ENCODE measurements at places on chromosomes 16 and 17.

- no peak for DNase-seq
Measured at GRCh38 chr16:67148221-67148620, 2.6 kb downstream of the B3GNT9 start.

DNA sequence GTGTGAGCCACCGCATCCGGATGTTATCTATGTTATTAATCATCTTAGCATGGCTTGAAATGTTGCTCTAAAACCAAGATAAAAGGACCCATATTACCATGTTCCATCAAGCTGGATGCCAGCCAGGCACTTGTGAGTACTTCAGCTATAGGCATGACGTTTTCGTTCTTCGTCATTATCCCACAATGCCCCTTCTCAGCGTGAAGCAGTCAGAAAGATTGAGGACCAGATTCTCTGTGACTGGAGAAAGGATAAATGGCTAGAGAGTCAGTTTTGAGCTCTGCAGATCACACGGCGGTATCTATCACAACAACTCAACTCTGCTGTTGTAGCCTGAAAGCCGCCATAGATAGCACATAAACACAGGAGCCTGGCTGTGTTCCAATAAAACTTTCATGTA is 29.8 kb upstream of the LCMT1 start:
- DNase-seq = no peak

- DNase-seq = no peak
Measured at GRCh38 chr16:88983165-88983564, 6.2 kb upstream of the CBFA2T3 start.

DNA sequence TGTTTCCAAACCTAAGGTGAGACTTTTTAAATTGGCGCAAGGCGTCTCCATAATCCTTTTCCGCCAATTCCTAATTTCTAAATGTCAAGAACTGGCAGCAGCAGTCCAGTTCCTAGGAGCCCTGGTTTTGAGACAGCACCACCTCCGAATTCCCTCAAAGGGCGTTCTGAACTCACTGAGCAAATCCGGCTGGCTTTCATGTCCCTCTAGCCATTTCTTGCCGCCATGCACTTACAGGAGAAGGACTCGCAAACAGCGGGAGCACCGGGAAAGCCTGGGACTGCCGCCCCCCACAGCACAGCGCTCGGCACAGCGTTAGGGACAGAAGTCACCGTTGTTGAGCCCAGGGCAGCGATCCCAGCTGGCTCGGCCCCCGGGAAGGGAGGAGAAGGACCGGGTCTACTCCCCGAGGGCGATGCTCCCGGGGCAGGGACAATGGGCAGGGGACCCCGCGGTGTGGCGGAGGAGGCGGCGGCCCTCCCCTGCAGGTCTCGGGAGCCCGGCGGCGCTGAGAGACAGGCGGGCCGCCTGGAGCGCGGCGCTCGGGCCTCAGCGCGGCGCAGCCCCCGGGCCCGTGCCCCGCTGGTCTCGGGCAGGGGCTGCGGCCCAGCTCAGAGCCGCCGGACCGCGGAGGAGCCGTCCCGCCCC is 545 bp downstream of the ARHGAP17 start:
- peak; percentile 79 for DNase-seq

DNA sequence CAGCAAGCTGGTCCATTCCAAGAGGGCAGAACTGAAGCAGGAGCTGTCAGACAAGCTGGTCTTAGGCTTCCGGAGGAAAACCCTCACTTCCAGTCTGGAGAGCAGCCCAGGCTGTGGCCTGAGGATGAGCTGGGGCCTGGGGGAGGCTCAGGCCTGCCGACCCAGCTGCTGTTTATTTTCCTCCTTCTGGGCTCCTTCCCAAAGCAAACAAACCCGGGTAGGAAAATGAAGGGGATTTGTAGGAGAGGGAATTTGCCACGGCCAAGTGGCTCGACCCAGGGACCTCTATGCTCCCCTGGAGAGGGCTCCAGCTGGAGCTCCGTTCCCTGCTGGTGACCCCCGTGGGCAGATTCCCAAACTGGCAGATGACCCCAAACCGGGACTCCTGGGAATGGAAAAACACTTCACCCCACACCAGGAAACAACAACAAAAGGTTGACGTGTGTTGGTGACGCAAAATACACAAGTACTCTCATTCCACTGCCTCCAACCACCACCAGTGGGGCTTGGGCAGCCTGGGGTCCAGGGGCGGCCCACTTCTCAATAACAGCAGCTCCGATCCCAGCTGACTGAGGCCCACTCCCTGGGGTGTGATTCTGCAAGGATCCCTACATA is 8.8 kb downstream of the JUP start:
- peak; percentile 53 for DNase-seq

DNA sequence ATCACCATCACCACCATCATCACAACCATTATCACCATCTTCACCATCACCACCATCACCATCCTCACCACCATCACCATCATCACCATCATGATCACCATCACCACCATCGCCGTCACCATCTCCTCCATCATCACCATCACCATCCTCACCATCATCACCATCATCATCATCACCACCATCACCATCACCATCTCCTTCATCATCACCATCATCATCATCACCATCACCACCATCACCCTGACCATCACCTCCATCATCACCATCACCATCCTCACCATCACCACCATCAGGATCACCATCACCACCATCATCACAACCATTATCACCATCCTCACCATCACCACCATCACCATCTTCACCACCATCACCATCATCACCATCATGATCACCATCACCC is 14.1 kb downstream of the SCNN1B start:
- no peak for DNase-seq

GRCh38 chr17:37710344-37710886 is 34.4 kb downstream of the HNF1B start:
- peak; percentile 9 for DNase-seq

DNA sequence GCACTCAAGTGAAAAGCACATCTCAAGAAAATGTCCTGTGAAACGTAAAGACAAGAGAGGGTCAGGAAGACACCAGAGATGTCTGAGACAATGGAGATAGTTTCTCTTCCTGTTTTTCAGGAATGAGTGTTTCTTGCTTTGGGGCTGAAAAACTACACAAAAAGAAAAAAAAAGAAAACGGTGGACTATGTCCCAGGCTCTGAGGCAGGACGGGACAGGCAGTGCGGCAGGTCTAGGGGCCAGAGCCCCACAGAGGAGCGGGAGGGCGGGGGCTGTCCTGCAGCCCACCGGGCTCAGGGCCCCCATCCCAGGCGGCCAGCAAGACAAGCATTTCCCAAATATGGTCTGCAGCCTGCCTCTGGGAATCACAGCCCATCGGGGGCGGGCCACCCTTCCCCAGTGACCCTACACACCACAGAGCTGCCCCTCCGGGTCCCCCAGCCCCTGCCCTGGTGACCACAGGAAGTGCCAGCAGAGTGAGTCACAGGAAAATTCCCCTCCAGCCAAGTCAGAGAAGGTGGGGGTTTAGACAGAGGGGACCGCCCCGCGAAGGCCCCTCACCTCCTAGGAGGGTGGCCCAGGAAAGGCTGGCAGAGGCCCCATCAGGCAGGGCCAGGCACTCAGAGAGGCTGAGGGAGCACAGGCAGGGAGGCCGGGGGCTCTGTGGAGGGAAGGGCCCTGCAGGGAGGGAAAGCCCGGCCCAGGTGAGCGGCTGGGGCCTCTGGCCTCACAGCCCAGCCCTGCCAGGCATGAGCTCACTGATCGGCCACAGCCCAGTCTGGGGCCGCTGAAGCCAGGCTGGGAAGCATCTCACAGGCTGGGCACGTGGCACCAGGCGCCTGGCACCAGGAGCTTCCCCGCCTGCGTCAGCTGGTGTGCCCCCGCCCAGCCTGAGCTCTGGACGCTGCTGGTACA is 6.3 kb downstream of the BCAR1 start:
- peak; percentile 98 for DNase-seq

DNA sequence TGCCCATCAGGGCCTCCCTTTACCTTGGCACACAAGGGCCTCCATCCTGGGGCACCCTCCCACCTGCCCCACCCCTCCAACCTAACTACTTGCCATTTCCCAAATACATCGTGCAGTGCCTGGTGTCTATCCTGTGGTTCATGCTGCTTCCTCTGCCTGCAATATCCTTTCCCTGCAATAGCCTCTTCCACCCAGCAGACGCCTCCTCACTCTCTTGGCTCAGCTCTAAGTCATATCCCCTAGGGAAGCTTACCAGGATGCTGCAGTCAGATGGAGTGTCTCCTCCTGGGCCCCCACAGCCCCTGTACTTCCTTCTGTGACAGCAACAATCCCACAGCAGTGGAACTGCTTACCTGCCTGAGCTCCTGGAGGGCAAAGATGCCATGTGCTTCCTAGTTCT is 36.7 kb downstream of the CCDC182 start:
- no peak for DNase-seq

DNA sequence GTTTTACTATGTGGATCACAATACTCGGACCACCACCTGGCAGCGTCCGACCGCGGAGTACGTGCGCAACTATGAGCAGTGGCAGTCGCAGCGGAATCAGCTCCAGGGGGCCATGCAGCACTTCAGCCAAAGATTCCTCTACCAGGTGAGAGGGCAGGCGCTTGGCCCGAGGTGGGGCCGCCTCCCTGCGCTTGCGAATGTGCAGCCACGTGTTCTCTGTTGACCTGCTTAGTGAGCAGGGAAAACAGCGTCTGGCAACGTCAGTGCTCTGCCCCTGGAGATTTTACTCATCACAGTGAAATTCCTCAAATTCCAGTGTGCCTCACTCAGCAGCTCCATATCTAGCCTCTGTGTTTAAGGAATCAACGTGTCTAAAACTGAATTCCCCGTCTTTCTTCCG is 33.4 kb upstream of the CLEC18A start:
- no peak for DNase-seq

DNA sequence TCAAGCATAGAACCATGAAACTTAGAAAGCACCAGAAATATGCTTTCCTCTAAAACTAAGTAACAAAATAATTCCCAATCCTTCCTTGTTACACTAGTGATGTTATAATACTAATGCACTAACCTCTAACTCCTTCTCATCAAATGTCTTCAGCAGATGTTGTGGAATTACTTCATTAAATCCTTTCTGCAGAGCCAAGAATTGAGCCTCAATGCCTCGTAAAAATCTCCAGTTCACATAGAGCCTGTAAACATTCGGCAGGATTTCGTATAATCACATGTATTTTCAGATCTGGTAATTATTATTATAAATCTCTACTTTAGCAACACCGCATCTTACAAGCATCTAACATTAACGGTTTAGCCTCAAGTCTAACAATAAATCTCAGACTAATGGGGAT is 44.7 kb downstream of the CEP95 start:
- no peak for DNase-seq

DNA sequence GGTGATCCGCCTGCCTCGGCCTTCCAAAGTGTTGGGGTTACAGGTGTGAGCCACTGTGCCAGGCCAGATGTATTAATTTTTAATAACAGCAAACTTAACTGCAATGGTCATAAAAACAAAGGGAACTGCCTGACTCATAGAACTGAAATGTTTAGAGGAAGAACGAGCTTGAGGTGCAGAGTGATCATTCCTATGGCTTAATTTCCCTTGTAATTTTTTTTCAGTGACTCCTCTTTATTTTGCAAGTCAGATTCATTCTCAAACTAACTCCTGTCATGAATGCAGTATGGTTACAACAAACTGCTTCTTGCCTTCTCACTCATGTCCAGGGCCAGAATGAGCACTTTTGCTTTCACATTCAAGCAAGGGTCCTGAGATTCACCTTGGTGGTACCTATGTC is 231.3 kb downstream of the HAPSTR1 start:
- DNase-seq = no peak

GRCh38 chr16:4298761-4299522 is 16.9 kb upstream of the GLIS2 start:
- DNase-seq = no peak

GRCh38 chr16:1650131-1650530 is 27.9 kb upstream of the JPT2 start:
- DNase-seq = peak; percentile 58

DNA sequence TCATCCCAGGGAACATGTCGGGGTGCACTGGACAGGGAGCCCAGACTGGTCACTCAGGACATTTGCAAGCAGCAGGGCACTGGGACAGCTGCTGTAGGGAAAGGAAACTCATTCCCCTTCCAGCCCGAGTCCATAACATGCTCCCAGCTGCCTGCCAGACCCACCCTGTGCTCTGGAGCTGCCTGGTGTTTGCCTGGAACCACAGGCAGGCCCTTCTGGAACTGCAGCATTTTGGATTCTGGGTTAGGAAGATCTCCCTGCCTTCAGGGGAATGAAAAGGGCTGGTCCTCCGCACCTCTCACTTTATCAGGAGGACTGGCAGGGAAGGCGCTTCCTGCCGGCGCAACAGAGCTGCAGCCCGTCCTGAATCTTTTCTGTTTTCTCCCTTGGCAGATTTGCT is 41.2 kb downstream of the MEAK7 start:
- DNase-seq = no peak

- no peak for DNase-seq
Measured at GRCh38 chr17:49200423-49201083, 9.8 kb downstream of the GNGT2 start.

- no peak for DNase-seq
Measured at GRCh38 chr16:79995315-79995714, 394.8 kb upstream of the MAF start.

- DNase-seq = no peak
Measured at GRCh38 chr17:59826706-59827453, 65.9 kb downstream of the TUBD1 start.

DNA sequence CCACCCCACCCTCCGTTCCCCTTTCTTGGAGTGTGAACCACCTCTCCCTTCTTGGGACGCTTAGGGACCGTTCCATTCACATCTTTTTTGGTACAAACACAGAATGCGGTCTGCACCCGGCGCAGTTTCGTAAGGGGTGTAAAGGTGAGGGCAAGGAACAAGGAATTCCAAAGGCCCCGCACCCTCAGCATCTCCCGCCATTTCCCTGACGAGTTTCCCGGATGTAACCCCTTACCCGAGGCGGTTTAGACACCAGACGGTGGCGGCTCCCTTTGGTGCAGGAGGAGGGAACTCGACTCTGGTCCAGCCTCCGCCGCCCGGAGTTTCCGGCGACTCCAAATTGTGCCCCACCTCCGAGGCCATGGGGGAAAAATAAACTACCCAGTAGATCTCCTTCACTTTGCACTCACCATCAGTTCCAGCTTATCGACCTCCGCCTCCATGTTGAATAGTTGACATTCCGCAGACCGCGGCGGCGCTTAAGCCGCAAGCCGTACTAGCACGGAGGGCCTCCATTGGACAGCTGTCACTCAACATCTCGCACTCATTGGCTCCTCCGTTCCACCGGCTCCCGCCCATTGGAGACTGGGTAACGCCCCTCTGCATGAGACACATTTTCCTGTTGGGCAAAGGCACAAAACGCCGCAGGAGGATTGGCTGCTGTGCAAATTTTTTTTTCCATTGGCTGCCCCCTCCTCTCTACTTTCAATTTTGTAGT is at the start of gene SKA2:
Gene SKA2 (minus strand): TSS at position 466 of the 718 bp plus-strand sequence. CDS start 23 bp downstream, at position 443.
- DNase-seq = no peak

GRCh38 chr17:78072961-78073360 is 55.6 kb downstream of the TMC6 start:
- no peak for DNase-seq
